ENCODE measurements at places on chromosomes 16 and 17.

DNA sequence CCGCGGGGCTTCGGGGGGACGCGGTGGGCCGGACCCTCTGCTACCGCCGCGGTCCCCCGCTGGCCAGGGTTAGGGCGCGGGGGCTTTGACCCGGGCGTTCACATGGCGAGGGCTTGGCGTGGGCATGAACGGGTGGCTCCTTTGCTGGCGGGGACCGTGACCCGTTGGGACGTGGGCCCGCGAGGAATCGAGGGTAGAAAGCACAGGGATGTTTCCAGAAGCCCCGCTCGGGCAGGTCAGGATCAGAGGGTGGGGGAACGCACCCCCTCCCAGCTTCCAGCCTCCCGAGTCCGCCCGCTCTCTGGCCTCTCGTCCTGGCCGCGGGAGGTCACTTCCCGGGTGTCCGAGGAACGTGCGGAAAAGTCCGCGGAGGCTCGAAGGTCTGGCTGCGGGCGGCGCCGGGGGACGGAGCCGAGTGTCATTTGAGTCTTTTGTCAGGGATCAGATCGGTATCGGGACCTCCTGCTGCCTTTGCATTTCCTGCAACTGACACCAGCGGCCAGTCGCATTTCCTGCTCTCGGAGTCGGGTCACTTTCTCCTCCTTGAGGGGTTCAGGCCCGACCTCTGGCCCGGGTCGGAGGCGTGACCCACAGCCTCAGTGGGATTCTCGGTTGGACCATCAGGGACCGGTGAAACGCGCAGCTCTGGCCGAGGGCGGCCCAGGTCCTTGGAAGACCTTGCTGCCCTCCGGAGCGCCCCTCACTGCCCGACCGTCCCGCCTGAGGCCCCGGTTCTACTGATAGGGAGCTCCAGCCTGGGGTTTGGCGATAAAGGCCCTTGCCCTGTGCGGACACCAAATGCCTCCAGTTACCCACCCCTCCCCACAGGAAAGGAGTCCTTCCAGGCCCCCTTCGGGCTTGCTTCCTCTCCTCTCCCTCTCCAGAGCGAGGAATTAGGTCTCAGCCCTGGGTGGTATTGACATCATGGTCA is 702 bp upstream of the WNT3 start:
- DNase-seq, result no peak

DNA sequence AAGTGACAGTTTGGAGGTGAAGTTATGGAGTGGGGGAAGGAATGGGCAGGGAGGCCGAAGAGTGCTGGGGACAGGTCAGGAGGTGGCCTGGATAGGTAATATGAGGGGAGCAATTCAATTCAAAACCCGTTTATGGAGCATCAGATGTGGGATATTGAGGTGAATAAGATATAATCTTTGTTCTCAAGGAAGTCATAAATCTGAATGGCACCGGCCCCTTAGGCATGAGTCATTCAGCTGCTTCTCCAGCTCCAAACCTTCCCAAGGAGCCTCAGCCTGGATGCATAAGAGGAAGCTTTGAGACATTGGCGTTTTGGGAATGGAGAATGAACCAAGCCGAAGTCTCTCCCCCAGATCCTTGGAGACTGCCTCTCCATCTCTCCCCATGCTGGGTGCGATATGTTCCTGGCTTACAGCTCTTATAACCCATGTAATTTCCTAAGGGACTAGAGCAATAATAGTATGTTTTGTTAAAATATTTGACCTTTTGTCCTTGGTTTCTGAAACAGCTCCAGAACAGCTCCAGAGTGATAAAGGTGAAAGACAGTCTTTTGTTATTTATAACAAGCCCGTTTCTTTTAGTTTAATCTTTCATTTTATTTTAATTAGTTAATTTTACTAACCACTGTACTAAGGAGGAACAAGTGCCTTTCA is 1.7 kb downstream of the TUBG2 start:
- no peak for DNase-seq

GRCh38 chr16:88331989-88332920 is 50.5 kb upstream of the ZNF469 start:
- no peak for DNase-seq

DNA sequence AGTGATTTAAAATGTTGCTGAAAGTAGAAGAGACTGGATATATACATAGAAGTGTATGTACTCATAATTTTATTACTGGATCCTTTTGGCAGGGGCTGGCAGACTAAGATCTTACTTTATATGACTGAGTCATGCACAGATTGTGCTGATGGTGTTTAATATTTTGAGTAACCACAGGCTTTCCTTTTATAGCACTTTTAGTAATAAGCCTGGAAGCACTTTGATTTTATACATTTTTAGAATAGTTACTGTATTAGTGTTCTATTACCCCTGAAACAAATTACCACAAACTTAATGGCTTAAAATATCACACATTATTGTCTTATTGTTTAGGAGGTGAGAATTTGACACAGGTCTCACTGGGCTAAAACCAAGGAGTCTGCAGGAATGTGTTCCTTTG is 113.4 kb upstream of the CDH8 start:
- no peak for DNase-seq

DNA sequence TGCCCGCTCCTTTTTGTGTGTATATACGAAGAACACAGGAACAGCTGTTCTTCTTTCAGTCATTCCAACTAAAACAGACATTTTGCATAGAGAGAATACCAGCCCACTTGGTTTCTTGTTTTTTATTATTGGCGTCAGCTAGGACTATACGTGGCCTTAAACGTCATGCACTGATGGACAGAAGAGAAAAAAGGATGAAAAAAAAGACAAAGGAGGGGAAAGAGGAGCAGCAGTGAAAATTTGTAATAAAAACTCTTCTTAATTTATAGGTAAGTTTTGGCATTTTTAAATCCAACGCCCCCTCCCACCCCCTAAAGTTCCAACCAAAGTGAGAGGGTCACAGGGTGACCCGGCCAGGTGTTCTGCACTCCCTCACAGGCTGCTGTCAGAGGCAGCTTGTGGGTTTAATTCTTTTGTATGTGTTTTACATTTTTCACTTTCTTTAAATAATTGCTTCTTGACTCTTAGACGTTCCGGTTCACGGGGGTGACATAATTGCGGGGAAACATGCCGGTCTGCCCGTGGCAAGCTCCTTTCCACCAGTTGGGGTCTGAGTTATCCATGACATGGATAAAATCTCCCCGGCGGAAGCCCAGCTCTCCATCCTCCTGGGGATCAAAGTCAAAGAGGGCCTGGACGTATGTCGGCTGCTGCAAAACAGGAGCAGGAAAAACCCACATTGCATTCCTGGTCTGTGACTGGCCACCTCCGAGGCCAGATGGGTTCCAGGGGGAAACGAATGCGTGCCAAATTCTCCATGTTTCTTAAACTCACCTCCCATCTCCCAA is 30.9 kb upstream of the SLC25A19 start:
- DNase-seq, result no peak

All from NCI-H510A (cell line).